ENCODE measurements at places on chromosomes 2 and 18.

DNA sequence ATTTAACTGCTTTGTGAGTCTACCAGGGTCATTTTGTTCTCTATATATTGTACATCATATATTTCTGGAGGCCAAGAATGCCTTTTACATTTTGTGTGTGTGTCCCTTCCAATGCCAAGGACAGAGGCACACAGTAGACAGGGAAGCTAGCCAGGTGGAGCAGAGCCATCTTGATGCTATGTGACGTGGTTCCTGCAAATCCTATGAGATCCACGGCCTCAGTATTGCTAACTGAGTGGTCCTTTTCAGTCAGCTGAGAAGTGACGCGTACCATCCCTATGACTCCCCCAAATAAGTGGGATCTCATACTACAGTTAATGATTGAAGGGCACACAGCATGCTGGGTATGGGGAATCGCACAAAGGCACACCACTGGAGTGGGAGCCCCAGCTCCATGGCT is 27.3 kb downstream of the CCDC141 start:
- no peak for DNase-seq

- no peak for DNase-seq
These were observed 66.2 kb downstream of the CD8B2 start for GRCh38 chr2:106553321-106553720.

GRCh38 chr2:10067330-10067729 is 12.9 kb downstream of the CYS1 start:
- no peak for DNase-seq

DNA sequence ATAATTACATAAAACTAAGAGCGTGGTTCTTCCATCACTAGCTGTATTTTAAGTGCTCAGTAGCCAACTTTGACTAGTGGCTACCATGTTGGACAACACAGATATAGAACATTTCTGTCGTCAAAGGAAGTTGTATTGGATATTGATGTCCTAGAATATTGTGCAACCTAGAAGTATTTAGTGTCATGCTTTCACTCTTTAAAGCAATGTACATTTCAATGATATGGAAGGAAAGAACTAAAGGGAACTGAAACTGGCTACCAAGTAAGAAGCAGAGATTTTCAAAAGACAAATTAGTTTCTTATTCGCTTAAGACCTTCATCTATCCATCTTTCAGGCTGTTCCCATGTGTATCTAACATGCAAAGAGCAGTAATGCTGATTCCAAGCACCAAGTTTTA is 85.4 kb upstream of the EML6 start:
- no peak for DNase-seq

- no peak for DNase-seq
These were observed 528 bp upstream of the PCGF1 start for GRCh38 chr2:74507926-74508520.

DNA sequence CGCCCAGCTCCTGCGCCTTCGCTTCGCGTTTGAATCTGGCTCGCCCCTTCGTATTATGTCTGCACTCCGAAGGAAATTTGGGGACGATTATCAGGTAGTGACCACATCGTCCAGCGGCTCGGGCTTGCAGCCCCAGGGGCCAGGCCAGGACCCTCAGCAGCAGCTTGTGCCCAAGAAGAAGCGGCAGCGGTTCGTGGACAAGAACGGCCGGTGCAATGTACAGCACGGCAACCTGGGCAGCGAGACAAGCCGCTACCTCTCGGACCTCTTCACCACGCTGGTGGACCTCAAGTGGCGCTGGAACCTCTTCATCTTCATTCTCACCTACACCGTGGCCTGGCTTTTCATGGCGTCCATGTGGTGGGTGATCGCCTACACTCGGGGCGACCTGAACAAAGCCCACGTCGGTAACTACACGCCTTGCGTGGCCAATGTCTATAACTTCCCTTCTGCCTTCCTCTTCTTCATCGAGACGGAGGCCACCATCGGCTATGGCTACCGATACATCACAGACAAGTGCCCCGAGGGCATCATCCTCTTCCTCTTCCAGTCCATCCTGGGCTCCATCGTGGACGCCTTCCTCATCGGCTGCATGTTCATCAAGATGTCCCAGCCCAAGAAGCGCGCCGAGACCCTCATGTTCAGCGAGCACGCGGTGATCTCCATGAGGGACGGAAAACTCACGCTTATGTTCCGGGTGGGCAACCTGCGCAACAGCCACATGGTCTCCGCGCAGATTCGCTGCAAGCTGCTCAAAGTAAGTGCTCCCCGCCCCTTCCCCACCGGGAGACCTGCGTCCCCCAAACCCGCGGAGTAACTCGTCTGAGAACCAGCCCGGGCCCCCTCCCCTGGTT is 453 bp downstream of the KCNJ3 start:
- DNase-seq, result no peak

- no peak for DNase-seq
These were observed 153.1 kb upstream of the SLC14A2 start for GRCh38 chr18:45462179-45462578.

- peak; percentile 6 for DNase-seq
These were observed 138.1 kb downstream of the SETBP1 start for GRCh38 chr18:44818668-44819403.

DNA sequence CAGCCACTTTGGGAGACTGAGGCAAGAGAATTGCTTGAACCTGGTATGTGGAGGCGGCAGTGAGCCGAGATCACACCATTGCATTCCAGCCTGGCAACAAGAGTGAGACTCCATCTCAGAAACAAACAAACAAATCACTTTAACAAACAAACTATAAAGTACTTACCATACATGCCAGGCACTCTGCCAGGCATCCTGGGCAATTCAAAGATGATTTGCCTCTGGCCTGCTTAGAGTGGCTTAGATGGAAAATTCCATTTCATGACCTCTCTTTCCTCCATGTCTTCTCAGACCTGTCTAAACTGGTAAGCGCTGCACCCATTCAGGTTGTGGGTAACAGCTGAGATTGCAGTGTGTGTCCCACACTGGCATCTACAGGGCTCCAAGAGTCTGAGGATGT is 273.2 kb downstream of the BCL2 start:
- no peak for DNase-seq

GRCh38 chr2:46471697-46472096 is 7.7 kb upstream of the TMEM247 start:
- no peak for DNase-seq

- DNase-seq, result no peak
These were observed 195.7 kb upstream of the GALNT5 start for GRCh38 chr2:157061799-157062198.

- DNase-seq, result no peak
These were observed 250.3 kb upstream of the EPHA4 start for GRCh38 chr2:221822416-221822815.

- DNase-seq, result no peak
These were observed 785.2 kb upstream of the GYPC start for GRCh38 chr2:125870746-125871145.

DNA sequence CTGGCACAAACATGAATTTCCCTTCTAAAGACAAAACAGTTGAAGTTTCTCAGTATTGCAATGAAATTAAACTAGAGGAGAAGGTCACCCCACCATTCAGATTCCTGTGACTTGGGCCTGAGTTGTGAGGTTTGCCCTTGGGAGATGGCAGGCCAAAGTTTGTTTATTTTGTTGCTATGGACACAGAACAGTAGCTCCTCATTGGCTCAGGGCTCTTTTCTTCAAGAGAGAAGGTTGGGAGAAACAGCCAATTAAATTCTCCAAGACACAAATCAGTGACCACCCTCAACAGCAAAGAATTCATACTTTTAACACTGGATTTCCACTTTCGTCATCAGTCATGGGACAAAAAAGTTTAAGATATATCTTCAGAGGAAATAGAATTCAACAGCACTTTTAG is at the start of gene FLACC1:
FLACC1 (minus strand) TSS at position 125 of the 400 bp plus-strand sequence. CDS start 5,941 bp downstream, outside the sequence.
- DNase-seq, result peak; percentile 18

- DNase-seq, result no peak
These were observed 60.7 kb upstream of the ITGA4 start for GRCh38 chr2:181396256-181397123.

DNA sequence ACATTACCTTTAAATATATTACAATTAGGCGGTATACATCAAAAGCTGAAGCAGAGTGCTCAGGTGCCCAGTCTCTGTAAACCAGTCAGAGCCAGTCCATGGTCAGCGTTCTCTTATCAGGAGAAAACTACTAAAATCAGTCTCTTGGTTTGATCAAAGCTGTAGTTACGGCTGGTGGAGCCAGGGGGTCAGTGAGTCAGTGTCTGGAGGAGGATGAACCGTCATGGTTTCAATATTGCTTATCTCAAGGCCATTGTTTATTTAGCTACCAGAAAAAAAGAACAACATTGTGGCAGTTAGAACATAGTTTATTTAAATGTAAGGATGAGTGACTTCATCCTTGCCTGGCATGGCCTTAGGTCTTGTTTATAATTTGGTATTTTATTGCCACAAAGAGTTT is 71.3 kb upstream of the NYAP2 start:
- DNase-seq, result no peak

DNA sequence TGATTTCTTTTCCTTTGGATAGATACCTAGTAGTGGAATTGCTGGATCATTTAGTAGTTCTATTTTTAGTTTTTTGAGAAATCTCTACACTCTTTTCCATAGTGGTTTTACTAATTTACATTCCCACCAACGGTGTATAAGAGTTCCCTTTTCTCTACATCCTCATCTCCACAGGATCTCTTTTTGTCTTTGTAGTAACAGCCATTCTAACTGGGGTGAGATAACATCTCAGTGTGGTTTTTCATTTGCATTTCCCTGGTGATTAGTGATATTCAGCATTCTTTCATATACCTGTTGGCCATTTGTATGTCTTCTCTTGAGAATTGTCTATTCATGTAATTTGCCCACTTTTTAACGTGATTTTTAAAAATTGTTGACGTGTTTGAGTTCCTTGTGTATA is 13.8 kb downstream of the RFTN2 start:
- DNase-seq, result no peak

- DNase-seq, result no peak
These were observed 12.0 kb downstream of the ONECUT2 start for GRCh38 chr18:57447154-57447621.

- DNase-seq, result no peak
These were observed 289.1 kb downstream of the GULP1 start for GRCh38 chr2:188580738-188581137.

Measured in CD4-positive, alpha-beta T cell treated with Interleukin-2 at 100 ng/mL for 4 hours (primary cell).